ENCODE measurements at places on chromosomes 5 and 9. TPM values are rescaled to one million over a fixed set of nuclear protein-coding genes. Genes with fewer than 3 reads are reported as not detected.

The DELE1 gene
- 66.7 TPM for total RNA-seq

The PCDHGA5 gene
- 4.1 TPM for total RNA-seq

The PCDHGB4 gene
- total RNA-seq: 9.9 TPM

The BTNL3 gene
- total RNA-seq: not detected

The ADGRV1 gene
- total RNA-seq: 20.9 TPM

GRCh38 chr5:177099422-177100093 lies 12.8 kb downstream of the FGFR4 start:
- DNase-seq: no peak
- peaks cover 2% of the 10 kb centered on the region for H3K27me3 ChIP-seq
- H3K36me3 ChIP-seq: no peaks in the 10 kb centered on the region
- no peak overlapping the region for H3K27ac ChIP-seq
- no peak overlapping the region for H3K4me3 ChIP-seq
- no peaks in the 10 kb centered on the region for H3K4me1 ChIP-seq

DNA sequence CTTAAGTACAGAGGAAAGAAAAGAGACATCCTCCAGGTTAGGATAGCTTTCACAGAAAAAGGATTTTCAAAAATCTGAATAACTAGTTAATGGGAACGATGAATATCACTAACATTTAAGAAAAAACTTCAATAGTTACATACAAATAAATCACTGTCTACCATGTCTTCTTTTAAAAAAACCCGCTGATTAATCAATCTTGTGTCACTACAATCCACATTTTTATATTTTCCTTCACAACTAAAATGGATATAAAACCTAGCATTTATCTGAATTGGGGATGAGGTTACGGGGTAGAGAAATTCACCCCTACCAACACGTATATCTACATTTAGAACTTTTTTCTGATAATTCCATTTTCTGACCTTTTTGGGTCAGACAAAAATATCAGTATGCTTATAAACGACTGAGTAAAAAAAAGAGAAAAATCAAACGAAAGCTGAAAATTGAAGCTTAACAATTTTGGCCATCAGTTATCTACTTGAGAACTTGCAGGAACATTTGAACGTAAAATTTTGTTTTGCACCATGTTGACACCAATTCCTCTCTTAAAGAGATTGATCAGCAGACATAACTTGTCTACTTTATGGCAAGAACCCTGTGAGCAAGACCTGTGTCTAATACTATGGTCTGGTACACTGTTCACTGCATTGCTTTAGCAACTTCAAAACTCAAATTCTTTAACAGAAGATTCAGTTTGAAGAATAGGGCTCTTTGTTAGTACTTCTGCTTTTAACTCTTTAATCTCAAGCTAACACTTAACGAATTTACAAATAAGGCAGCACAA lies 4.8 kb downstream of the NR3C1 start:
- H3K4me1 ChIP-seq: peaks cover 2% of the 10 kb centered on the region
- DNase-seq: no peak
- no peaks in the 10 kb centered on the region for H3K36me3 ChIP-seq

GRCh38 chr9:132645711-132646110 lies 24.1 kb downstream of the DDX31 start:
- peaks cover 3% of the 10 kb centered on the region for H3K36me3 ChIP-seq
- no peak for DNase-seq
- no peak overlapping the region for H3K4me3 ChIP-seq
- H3K27ac ChIP-seq: no peak overlapping the region
- no peaks in the 10 kb centered on the region for H3K27me3 ChIP-seq

GRCh38 chr5:82283893-82284292 lies 5.7 kb upstream of the RPS23 start:
- no peak overlapping the region for H3K27ac ChIP-seq
- no peak for DNase-seq
- H3K4me1 ChIP-seq: no peaks in the 10 kb centered on the region
- H3K4me3 ChIP-seq: no peak overlapping the region

DNA sequence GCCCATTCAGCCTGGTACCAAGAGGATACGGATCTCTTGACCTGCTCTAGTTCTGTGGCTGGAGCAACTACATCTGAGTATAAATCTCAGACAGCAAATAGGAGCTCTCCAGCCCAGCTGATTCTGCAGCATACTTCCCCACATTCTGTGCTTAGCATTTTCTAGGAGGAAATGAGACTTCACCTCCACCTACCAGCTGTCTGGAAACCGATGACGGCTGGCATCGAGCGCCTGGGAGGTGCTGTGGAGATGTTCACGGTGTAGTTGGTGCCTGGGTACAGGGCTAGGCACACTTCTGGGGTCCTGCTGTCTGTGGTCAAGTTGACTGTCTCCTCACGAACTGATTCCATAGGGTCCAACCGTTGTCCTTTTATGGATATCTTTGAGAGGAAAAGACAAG lies 63.6 kb downstream of the SUSD1 start:
- H3K4me3 ChIP-seq: no peak overlapping the region
- DNase-seq: no peak
- H3K27me3 ChIP-seq: no peaks in the 10 kb centered on the region
- H3K4me1 ChIP-seq: no peaks in the 10 kb centered on the region

GRCh38 chr9:134127616-134128015 lies 8.3 kb upstream of the WDR5 start:
- H3K4me3 ChIP-seq: no peak overlapping the region
- H3K27ac ChIP-seq: no peak overlapping the region
- H3K36me3 ChIP-seq: no peaks in the 10 kb centered on the region
- H3K4me1 ChIP-seq: peaks cover 8% of the 10 kb centered on the region
- no peak for DNase-seq

DNA sequence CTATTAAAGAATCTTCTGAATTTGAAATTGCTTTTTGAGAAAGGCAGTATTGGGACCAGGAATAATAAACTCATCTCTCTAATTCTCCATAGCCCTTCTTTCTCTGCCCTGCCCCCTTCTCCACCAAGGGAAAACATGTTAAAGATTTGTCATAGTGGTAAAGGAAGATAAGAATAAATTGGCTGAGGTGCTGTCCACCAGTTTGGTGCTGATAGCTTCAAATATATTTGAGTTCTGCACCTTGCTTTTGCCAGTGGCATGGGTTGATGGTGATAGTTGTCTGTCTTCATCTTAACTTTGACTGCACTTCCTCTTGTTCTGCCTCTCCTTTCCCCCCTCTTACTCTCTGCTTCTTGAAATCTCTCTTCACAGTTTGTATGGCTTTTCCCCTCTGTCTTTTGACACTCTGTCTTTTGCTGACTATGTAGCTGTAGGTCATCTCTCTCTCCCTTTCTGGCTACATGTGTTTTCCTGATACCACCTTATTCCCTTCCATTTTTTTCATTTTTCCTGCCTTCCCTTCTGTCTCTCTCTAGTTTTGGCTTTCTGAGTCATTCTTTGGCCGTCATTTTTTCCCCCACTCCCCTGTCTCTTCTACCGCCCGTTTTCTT lies 56.6 kb downstream of the NDUFS4 start:
- H3K4me1 ChIP-seq: no peaks in the 10 kb centered on the region
- no peak overlapping the region for H3K27ac ChIP-seq
- H3K36me3 ChIP-seq: no peaks in the 10 kb centered on the region
- no peak overlapping the region for H3K4me3 ChIP-seq
- no peak for DNase-seq

DNA sequence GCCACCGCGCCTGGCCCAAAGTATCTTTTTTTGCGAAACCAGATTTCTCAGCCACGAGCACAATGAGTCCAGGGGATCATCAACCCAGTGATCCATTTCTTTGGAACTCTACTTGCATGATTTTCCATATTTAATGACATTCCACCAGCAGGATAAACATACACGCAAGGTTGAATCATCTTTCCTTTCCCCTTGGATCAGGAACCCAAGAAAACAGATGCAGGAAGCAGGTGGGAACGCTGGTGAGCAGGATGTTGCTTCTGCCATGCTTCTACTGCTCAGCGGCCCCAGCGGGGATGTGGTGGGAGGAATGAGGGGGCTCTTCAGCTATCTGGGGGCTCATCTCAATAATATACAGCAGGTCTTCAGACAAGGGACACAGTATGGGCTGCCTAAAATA lies 118.2 kb downstream of the SEC61B start:
- no peak for DNase-seq
- H3K27me3 ChIP-seq: no peaks in the 10 kb centered on the region
- no peaks in the 10 kb centered on the region for H3K4me1 ChIP-seq
- H3K4me3 ChIP-seq: no peak overlapping the region
- H3K27ac ChIP-seq: no peak overlapping the region
- H3K36me3 ChIP-seq: no peaks in the 10 kb centered on the region

DNA sequence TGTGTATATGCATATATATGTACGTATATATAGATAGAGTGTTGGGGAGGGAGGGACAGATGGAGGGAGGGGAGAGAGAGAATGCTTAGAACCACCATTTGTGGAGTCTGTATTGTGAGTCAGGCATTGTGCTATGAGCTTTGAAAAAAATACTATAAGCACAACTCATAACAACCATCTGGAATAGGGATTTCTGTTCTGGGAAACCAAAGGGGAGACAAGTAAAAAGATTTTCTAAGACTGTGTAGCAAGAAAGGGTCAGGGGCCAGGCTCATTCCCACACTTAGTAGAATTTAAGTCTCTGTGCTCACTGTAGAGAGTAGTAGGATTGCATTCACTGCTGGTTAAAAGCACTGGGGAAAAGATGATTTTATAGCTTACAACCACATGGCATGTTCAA lies 202.3 kb upstream of the SGCD start:
- no peaks in the 10 kb centered on the region for H3K36me3 ChIP-seq
- H3K27ac ChIP-seq: no peak overlapping the region
- no peaks in the 10 kb centered on the region for H3K4me1 ChIP-seq
- DNase-seq: no peak

DNA sequence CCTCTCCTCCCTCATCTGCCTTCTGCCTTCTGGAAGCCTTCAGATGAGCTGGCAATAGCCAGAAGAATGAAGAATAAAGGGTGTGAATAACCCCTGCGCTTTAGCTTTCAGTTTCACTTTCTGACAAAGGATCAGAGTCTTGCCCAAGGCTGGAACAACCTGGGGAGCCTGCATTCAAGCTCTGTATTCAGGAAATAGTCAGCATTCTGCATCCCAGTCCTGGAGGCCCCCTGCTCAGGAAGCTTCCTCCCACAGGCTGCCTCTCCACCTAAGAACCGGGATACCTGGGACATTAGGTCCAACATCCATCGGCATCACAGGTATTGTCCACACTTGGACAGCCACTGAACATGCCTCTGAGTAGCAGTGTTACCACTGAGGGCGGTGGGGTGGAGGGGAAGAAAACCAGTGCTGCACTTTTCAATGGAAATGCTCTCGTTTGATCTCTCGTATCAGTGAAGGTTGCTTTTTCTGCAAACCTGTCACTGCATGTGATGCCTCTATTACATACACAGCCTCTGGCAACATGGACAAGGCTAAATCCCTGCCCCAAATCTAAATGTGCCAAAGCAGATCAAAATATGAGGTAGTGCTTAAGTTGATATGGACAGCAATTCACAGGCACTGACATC lies 39.8 kb upstream of the ACO1 start:
- no peaks in the 10 kb centered on the region for H3K4me1 ChIP-seq
- H3K27me3 ChIP-seq: no peaks in the 10 kb centered on the region
- H3K27ac ChIP-seq: no peak overlapping the region
- H3K36me3 ChIP-seq: no peaks in the 10 kb centered on the region
- DNase-seq: no peak
- H3K4me3 ChIP-seq: no peak overlapping the region

DNA sequence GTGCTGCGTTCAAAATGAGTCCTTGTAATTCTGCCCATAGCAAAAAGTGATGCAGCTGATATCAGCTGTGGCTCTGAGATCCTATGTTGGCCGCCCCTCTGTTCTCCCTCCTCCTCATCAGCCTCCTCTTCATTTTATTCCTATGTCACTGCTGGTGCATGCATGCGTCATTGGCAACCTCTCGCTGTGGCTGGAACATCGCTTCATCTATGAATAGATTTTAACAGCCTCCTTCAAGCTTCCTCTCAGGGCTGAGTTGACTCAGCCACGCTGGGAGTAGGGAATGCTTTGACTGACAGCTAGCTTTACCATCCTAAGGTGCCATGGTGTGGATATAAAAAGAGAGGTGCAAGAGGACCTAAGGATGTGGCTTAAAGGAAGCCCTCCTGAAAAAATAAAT lies 303.5 kb downstream of the PLK2 start:
- no peaks in the 10 kb centered on the region for H3K36me3 ChIP-seq
- H3K27ac ChIP-seq: no peak overlapping the region
- H3K4me3 ChIP-seq: no peak overlapping the region
- no peaks in the 10 kb centered on the region for H3K4me1 ChIP-seq
- DNase-seq: no peak

DNA sequence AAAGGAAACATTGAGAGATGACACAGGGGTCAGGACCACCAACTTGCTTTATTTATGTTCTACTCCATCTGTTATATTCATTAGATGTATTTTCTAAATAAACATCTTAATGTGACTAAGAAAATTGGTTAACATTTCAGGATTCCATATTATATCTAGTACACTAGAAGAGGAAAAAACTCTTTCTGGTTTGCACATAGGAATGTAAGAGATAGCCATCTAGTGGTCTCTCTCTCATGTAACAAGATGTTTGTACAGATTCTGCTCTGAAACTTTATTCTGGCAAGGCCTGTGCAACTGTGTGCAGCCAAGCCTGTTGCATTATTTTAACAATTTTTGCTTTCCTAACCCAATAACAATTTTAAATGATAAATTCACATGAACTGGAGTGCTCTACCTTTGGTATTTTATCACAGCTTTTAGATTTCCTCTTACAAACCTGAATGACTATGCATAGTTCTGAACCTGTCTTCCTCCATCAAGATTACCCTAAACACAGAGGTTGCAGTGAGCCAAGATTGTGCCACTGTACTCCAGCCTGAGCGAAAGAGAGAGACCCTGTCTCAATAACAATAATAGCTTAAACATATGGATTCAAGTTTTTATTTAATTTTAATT lies 148.2 kb downstream of the GIN1 start:
- no peaks in the 10 kb centered on the region for H3K27me3 ChIP-seq
- no peaks in the 10 kb centered on the region for H3K36me3 ChIP-seq
- DNase-seq: no peak

DNA sequence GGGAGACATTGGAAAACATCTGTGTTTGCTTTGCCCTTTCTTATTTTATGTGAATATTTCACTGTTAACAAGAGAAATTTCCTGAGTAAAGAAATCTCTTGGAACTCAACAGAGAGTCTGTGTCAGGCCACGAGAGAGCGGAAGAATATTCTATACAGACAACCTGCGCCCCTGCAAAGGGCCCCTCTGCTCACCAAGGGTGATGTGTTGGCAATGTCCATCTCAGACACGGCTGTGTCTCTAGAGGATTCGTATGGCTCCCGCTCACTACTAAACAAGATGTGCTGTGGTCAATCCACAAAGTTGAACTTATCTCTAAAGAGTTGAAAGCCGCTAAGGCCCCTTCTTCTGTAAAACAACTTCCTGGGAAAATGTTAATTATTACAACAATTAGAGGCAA lies 241.0 kb upstream of the IRX1 start:
- H3K27me3 ChIP-seq: no peaks in the 10 kb centered on the region
- H3K4me1 ChIP-seq: no peaks in the 10 kb centered on the region
- no peak for DNase-seq
- no peaks in the 10 kb centered on the region for H3K36me3 ChIP-seq

All from prostate gland (tissue), 2 donors.